Breast epithelium (tissue), 4 donors: ENCODE measurements at places on chromosomes 1 and 21. TPM values are rescaled to one million over a fixed set of nuclear protein-coding genes. Genes with fewer than 3 reads are reported as not detected.

The MTHFR gene
- 24.6 TPM for total RNA-seq

The LCE2A gene
- total RNA-seq, result not detected

The KCNK1 gene
- 0.96 TPM for total RNA-seq

The NUDT4B gene
- 40.0 TPM for total RNA-seq

- no peak for DNase-seq
Measured at GRCh38 chr1:65138524-65138923, 9.5 kb upstream of the AK4 start.

- DNase-seq, result no peak
Measured at GRCh38 chr1:208787219-208787618, 543.0 kb upstream of the PLXNA2 start.

DNA sequence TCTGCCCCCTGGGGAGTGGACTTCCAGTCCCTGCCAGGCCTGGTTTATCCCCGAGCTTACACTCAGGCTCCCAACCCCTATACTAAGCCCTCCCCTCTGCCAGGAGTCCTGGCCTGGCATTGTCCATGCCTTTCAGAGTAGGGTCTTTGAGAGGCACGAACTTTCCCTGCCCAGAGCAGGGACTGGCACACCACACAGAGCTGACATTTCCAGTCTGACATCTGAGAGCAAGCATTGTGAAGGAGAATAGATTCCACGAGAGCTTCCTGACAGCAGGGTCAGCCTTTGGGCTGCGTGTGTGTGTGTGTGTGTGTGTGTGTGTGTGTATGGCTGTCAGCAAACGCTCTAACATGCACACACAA is 59.5 kb upstream of the LAPTM5 start:
- no peak for DNase-seq

GRCh38 chr1:75785320-75785982 is 605 bp upstream of the RABGGTB start:
- DNase-seq, result no peak

- DNase-seq, result no peak
Measured at GRCh38 chr1:45862008-45862407, 58.6 kb downstream of the MAST2 start.

- peak; percentile 74 for DNase-seq
Measured at GRCh38 chr1:228487336-228488124, at the start of gene RNF187. Gene RNF187 (plus strand): TSS chr1:228487382.

DNA sequence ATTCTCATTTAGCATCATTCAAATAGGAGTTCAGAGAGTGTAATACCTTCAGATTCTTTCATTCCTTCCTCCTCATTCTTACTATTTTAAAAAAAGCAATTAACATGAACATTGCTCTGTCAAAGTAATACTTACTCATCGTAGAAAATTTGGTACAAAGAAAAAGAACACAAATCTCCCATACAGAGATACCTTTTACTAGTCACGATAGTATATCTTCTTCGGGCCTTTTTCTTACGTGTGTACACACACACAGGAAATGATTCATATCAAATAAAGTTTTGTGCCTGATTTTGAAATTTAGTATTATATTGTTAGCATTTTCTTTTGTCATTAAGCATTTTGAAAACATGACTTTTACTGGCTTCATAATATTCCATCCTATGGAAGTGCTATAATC is 52.9 kb downstream of the NCF2 start:
- DNase-seq, result no peak
